HT-29 (cell line): ENCODE measurements at places on chromosomes 3 and 15. TPM values are rescaled to one million over a fixed set of nuclear protein-coding genes. Genes with fewer than 3 reads are reported as not detected.

Gene ALDH1A3
- 12.3 and 21.0 TPM in 2 replicates for total RNA-seq

Gene CRABP1
- not detected in 2 replicates for total RNA-seq

Gene GREM1
- total RNA-seq, result not detected in 2 replicates

Gene ZNF280D
- total RNA-seq, result 8.5 and 8.7 TPM in 2 replicates

Gene CCR9
- total RNA-seq, result not detected in 2 replicates

Gene ARHGEF26
- 8.3 and 11.3 TPM in 2 replicates for total RNA-seq

Gene PLS1
- 38.5 and 40.3 TPM in 2 replicates for total RNA-seq

Gene DCLK3
- not detected in 2 replicates for total RNA-seq

Gene ARNT2
- total RNA-seq, result not detected in 2 replicates

Gene NRROS
- total RNA-seq, result not detected in 2 replicates

Gene MESP2
- 0.15 TPM in 1 of 2 replicates, not detected in the other for total RNA-seq

Gene DNAH1
- 1.4 and 4.0 TPM in 2 replicates for total RNA-seq

Gene PIF1
- 66.2 and 77.4 TPM in 2 replicates for total RNA-seq
